NCI-H1436 treated with DMSO at 0.1 percent for 48 hours (cell line): ENCODE measurements at places on chromosomes 3 and 15.
A peak's percentile ranks its signal among the peaks of the same experiment; 100 is the strongest.

DNA sequence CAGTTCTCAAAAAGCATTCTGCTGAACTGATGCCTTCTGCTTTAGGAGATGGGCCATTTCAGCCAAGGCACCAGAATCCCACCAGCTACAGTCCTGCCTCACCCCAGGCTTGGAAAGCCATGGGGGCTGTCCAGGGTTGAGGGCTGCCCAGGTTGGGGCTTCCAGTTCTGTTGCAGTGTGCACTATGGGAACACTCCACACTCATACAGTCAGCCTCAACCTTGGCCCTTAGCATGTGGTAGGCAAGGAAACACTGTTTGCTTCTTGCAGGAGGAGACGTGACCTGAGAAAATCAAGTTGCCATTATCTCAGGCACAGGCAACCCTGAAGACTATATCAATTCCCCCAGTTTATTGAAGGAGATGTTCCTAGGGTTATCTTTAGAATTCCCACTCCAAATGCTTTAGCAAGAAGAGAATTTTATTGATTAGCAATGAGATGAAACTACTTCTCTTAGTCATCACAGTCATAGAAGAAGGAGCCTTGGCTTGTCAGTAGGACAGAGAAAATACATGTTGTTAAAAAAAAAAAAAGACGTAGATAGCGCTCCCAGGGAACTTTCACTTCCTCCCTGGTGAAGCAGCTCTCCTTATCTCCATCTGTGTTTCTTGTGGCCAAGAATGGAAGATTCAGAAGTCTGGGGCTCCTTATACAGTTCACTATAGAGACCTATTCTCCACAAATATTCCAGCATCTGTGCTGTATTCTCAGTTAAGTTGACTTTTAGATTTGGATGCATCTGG lies 38.3 kb upstream of the IL12A start:
- DNase-seq, result no peak

DNA sequence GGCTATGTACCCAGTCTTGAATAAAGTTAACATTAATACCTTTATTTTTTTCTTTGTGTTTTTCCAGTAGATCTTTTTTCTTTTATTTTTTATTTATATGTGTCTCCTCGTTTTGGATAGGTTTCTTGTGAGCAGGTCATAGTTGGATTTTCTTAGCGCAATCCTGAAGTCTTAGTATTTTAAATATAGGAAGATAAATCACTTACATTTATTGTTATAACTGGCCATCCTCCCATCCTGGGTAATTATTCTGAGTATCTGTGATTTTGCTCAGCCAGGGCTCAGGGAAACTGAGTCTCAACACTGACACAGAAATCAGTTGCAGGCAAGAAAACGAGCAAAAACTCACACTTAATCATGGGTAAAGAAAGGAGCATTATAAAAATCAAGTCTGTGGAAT lies 11.6 kb upstream of the SLCO3A1 start:
- DNase-seq, result no peak

DNA sequence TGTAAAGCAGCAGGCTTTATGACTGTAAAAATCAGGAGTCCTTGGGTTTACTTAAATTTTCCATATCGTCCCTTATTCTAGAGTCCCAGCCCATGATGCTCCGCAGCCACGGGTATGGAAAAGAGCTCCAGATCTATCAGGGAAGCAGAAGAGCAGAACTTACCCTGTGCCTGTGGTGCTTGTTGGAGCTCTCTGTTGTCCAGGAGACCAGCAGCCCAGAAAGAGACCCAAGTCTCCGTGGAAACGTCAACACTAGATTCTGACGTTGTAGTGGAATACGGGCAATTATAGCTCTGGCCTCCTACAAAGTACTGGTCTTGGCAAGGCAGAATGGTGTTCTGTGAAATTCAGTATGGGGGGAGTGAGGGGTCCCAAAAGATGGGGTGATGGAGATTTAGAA lies 2.0 kb downstream of the GMNC start:
- DNase-seq, result no peak

DNA sequence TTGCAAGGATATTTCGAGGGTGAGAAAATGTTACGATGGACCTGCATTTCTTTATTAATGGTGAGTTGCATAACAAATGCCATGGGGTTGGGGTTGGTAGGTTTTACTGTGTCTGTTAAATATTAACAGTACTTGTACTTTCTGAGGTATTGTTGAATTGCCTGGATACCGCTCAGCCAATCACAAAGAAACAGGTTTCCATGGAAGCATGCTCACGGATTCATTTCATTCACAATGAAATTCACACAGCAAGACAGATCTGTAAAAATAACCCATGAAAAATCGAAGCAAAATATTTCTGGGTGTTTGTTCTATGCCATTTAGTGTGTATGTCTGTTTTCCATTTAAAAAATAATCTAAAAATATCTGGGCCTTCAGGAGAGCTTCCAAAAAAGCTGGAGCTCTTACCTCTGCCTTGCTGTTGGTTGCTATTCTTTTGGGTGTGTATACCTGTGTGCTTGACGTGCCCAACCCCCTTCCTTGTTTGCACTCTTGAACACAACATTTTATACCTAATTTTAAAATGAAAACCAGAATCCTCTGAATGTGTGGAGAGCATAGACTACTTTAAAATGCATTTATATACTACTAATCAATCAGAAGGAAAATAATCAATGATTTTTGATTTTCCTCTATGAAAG lies 479.8 kb upstream of the TBL1XR1 start:
- peak; percentile 71 for DNase-seq

- DNase-seq, result no peak
Measured at GRCh38 chr3:169666376-169667165, 3.1 kb upstream of the MECOM start.

- no peak for DNase-seq
Measured at GRCh38 chr15:61184431-61184830, 44.7 kb downstream of the RORA start.

DNA sequence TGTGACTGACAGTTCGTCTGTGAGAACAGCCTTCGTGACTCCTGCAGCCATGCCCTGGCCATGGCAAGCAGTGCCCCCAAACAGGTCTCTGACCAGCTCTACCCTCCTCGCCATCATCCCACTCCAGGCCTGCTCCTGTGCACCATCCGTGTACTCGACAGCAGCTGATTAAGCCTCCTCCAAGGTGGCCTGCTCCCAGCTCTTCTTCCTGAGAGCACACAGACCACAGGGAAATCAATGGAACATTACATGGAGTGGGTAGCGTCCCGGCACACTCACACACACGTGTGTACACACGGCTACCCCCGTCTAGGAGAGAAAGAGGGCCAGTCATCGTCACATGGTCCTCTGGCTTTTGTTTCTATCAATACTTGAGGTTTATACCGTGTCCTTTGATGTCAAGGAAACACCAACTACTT lies 21.1 kb downstream of the ANXA2 start:
- no peak for DNase-seq

DNA sequence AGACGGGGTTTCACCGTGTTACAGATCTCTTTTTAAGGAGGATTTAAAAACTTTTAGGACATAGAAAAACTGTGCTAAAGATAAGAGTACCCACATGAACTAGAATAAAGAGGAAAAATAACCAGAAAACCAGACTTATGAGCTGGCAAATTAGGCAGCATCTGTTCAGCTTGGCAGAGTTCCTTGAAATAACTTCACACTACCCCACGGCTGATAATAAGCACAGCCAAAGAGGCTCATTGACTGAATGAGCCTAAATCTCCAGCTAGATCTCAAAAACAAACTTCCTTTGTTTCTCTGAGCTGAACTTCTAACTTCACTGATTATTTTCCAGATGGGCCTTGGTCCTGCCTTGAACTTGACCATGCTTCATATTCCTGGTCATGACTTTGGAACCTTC lies 26.7 kb upstream of the PIK3R4 start:
- DNase-seq, result no peak

DNA sequence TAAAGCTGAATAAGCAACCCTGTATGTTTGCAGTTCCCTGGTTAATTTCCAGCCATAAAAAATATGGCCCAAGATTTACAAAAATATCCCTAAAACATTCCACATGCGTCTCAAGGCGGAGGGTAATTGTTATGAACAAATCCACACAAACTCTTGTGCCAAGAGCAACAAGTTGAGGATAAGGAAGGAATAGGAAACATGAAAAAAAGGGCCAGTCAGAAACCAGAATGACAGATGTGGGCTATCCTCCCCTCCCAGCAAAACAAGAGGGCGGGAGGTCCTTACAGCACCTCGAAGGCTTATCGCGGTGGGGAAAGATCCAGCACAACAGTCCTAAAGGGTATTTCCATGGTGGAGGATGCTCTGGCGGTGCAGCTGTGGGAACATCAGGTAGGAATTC lies 155.6 kb upstream of the HES1 start:
- DNase-seq, result no peak

DNA sequence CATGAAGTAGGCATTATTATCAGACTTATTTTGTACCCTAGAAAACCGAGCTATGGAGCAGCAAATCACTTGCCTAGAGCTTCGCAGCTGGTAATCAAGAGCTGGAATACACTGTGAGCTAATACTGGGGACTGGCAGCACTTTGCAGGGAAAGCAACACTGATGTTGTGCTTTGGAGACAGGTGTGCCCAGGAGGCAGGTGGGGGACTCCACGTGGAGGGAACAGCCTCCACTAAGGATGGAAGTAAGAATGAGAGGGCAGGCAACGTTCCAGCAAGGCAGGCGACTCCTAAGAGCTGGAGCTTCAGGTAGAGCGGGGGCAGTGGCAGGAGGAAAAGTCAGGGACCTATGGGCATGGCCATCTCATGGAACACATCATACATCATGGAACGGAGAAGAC lies 300.5 kb upstream of the IGF1R start:
- DNase-seq, result no peak

GRCh38 chr3:194087995-194088855 lies 47.7 kb upstream of the HES1 start:
- DNase-seq, result no peak

- DNase-seq, result no peak
Measured at GRCh38 chr3:112897791-112898190, 51.1 kb upstream of the CD200R1L start.

DNA sequence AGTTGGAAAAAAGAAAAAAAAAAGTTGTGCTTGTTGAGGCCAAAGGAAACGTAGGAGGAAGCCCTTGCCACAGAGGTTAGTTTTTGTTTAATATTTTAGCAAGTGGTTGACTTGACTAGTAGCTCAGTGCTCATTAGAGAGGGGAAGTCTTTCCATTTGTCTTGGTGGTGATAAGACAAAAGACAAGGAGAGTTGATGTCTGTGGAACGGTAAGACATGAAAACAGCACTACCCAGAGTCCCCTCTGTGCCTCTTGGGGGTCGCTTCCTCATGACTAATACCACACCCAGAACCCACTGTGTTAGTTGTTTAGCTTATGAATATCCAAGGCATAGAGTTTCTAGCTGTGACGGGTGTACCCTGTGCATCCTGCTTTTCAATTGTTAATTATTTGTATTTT lies 211.4 kb downstream of the ITPR1 start:
- no peak for DNase-seq

DNA sequence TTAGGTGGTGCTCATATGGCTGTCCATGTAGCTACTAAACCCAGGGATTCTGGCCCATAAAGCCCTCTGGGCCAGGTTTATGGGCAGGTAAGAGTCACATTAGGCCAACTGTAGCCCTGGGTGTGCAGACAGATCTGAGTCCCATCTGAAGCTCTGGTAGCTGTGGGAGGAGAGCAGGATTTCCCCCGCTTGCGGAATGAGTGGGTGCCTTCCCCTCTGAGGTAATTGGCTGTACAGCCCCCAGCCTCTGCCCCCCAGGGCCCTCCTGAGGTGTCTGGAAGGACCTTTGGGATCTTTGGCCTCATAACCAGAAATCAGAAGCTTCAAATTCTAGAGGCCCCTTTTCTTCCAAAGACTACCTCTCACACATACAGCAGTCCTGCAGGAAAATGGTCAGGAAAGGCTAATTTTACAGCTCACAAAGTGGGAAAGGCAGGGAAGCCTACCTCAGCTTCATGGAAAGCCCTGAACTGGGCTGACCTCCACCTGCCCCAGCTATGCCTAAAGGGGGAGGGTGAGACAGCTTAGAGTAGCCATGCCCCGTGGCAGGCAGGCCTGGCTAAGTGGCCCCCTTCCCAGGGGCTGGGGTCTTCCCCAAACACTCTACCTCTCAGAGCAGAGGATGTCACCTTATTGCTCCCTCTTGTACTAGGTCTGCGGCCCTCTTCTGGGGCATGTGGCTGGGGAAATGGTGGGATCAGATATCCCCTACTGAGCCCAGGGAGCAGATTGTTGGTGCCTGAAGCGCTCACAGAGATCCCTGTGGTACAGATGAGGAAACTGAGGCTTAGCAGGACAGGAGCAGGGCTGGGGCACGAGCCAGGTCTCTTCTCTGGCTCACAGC lies 16.8 kb downstream of the HEMK1 start:
- DNase-seq, result no peak

GRCh38 chr3:31250116-31250777 lies 282.5 kb upstream of the STT3B start:
- no peak for DNase-seq

- no peak for DNase-seq
Measured at GRCh38 chr15:42499858-42500609, 4.6 kb downstream of the SNAP23 start.

DNA sequence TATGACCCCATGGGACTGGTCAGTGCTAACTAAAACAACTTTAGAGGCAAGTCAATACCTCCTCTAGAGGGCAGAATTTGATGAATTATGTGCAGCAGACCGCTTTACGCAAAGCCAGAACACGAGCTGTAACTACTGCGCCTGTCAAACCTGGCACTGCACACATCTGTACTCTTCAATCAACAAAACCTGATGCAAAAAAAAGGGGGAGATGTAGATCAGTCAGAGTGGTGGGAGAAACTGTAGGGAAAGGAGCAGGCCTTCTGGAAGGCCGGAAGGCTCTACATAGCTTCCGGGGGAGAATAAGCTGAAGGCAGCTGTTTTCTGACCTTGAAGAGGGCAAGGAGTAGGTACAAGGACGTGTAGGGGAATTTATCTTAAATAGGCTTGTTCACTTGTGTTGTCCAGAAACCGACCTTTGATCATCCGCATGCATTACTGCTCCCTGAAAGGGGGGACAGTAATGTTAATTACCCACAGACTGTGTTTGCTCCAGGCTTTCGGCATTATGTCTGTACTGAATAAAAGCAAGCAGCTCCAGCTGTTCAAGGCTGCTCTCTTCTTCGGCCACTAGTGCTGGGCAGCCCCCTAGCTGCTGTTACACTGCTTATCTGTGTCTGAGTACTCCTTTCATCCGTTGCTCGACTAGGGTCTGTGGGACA lies 41.0 kb downstream of the GPR160 start:
- DNase-seq, result no peak

- DNase-seq, result no peak
Measured at GRCh38 chr15:90101130-90101968, 919 bp downstream of the IDH2 start.

GRCh38 chr3:159989973-159990846 lies 1.6 kb downstream of the IL12A start:
- DNase-seq, result no peak

GRCh38 chr3:122993124-122993978 lies 34.2 kb downstream of the SEMA5B start:
- DNase-seq, result no peak

- no peak for DNase-seq
Measured at GRCh38 chr15:42349186-42349585, 10.1 kb upstream of the CAPN3 start.

DNA sequence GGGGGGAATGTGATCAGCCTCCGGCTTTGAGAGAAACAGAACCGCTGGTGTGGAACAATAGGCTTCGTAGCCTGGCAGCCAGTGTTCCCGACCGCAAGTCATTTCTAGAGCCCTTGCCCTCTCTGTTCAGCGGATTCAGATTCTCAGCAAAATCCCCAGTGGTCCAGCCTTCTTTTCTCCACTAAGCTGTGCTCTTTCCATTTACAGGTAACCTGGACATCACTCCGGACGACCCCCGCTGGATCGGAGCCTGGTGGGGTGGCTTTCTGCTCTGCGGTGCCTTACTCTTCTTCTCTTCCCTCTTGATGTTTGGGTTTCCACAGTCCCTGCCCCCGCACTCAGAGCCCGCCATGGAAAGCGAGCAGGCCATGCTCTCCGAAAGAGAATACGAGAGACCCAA lies 250.6 kb downstream of the SLCO3A1 start:
- DNase-seq, result no peak

- DNase-seq, result no peak
Measured at GRCh38 chr3:69684309-69684961, 54.8 kb upstream of the MITF start.
